ENCODE measurements at places on chromosomes 2 and 18.

GRCh38 chr2:201959198-201959597 is 74.5 kb upstream of the FZD7 start:
- DNase-seq, result no peak

GRCh38 chr2:170070778-170071177 is 107.2 kb upstream of the MYO3B start:
- no peak for DNase-seq

- DNase-seq, result no peak
Observed at GRCh38 chr18:55555395-55556027, 32.5 kb downstream of the TCF4 start.

DNA sequence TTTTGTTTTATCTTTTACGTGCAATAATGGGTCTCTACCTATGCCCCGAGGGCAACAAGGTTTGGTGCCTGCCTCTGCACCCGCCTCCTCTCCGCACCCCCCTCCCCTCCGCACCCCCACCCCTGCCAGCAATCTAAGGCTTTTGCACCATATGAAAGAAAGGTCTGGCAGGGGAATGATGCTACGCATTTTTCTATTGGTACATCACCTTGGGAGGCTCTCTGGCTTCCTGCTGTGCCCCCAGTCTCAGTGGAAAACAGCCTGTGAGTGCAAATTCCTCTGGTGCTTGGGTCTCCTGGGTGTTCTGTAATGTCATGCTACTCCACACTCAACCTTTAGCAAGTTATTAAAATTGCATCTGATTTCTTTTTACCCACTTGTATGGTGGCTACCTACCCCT is 161.3 kb upstream of the SMAD7 start:
- DNase-seq, result no peak

DNA sequence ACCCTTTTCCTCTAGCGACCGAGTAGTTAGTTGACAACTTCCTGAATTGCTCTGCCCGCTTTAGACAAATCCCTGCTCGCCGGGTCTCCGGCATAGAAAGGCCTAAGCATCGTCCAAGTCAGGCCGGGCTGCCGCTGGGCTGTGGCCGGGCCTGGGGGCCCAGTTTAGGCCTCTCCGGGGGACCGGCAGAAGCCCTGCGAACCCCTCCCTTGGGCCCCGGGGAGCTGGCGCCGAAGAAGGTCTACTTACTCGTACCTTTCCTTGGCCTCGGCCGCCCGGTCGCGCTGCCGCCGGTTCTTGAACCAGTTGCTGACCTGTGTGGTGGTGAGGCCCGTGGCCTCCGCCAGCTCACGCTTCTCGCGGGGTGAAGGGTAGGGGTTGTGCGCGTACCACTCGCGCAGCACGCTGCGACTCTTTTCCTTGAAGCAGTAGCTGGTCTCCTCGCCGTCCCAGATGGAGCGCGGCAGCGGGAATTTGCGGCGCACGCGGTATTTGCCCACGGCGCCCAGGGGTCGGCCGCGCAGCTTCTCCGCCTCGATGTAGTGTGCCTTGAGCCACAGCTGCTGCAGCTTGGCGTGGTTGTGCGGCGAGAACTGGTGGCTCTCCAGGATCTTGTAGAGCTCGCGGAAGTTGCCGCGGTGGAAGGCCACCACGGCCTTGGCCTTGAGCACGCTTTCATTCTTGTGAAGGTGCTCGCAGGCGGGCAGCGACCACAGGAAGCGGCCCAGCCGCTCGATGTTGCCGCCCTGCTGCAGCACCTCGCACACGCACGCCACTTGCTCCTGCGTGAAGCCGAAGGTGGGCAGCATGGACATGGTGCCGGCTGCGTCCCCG is 739 bp downstream of the SIX2 start:
- DNase-seq, result no peak

- DNase-seq, result no peak
Observed at GRCh38 chr18:76058146-76058545, 436.9 kb downstream of the ZNF516 start.

DNA sequence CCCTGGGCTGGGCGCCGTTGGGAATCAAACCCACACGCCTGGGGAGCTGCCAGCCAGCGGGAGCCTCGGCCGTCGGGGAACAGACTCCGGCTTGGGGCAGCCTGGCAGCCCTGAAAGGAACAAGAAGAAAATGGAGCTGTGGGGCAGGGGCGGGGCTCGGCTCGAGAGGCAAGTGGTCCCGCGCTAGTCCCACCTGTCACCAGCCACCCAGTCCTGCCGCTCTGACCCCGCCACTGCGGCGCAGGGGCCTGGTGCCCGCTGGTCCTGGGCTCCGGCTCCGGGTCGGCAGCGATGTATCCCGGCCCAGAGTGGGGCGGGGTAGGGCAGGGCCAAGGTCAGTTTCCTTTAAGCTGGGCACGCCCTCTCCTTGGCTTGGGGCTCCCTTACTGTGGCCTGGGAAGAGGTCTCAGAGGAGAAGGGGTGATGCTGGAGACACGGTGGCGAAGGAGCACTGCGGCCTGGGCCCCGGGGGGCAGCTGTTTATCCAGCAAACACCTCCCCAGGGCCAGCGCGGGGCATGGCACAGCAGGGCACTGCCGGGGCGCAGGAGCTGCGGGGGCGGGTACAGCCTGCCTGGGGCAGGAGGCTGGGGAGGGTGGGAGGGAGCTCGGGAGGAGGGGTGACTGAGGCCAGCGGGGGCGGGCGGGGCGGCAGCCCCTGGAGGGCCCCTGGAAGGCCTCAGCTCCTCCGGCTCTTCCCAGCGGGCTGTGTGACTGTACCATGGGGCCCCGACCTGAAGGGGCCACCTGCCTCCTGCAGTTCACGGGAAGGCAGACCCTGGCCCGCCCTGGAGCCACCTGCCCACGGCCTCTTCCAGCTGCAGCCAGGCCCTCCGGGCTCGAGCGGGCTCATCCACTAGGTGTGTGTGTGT is 15.6 kb downstream of the ODC1 start:
- no peak for DNase-seq

GRCh38 chr2:125175415-125175814 is 1150.3 kb downstream of the CNTNAP5 start:
- no peak for DNase-seq

DNA sequence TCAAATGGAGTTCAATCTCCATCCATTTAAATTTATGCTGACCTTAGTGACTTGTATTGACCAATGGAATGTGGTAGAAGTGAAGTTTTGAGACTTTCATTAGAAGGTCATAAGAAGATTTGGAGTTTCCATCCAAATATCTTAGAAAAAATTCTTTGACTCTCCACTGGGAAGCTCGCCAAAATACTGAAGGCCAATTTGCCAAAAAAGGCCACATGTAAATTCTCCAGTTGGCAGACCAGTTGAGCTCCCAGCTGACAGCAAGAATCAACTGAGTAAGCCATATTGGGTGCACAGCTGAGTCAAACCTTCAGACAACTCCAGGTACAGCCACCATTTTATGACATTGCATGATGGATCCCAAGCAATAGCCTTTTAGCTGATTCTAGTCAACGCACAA is 228.3 kb upstream of the SETBP1 start:
- no peak for DNase-seq

- no peak for DNase-seq
Observed at GRCh38 chr2:123993728-123994323, 31.3 kb upstream of the CNTNAP5 start.

GRCh38 chr2:33475224-33476130 is 972 bp upstream of the RASGRP3 start:
- DNase-seq, result peak; percentile 40

All from stimulated activated CD8-positive, alpha-beta memory T cell treated with anti-CD3 and anti-CD28 coated beads, Interleukin-15, amount 100 ng/mL, for 24 hours (primary cell).